ENCODE measurements at places on chromosomes 13 and 19.
A peak's percentile ranks its signal among the peaks of the same experiment; 100 is the strongest.

- no peak for DNase-seq
These were observed 58.1 kb downstream of the EDNRB start for GRCh38 chr13:77860507-77860981.

DNA sequence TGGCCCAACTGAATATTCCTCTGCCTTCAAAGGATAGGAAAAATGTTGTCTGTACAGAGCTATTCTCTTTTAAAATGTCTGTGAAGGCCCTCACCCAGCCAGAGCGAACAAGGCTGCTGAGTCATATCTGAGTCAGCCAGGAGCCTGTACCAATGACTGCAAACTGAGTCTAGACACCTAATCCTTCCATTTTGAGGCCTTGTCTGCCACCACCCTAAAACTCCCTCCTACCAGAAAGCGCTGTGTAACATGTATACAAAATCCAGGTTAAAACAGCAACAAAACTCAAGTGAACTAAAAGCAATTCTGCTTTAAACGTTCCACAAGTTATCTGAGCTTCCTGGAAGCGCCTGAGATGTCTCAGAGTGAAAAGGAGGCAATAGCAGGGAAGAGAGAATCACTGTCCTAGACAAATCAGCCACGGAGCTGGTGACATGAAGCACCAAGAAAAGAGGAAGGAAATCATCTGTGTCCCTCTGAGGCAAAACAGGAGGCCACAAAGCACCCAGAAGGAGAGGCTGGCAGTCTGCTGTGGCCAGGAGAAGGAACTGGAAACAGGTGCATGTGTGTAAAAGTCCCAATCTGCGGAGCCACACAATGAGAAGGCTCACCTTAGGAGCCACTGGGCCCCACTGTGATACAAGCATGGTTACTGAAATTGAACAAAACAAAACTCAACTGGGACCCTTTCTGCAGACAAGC is 10.2 kb downstream of the DHRS12 start:
- peak; percentile 65 for DNase-seq

GRCh38 chr19:58326914-58327726 is at the start of gene ZSCAN22:
TSS of gene ZSCAN22 (plus strand) at chr19:58326994. CDS start at chr19:58334803, 7,809 bp downstream.
- DNase-seq = peak; percentile 84

GRCh38 chr19:21432590-21432989 is 35.7 kb downstream of the ZNF493 start:
- DNase-seq = no peak

DNA sequence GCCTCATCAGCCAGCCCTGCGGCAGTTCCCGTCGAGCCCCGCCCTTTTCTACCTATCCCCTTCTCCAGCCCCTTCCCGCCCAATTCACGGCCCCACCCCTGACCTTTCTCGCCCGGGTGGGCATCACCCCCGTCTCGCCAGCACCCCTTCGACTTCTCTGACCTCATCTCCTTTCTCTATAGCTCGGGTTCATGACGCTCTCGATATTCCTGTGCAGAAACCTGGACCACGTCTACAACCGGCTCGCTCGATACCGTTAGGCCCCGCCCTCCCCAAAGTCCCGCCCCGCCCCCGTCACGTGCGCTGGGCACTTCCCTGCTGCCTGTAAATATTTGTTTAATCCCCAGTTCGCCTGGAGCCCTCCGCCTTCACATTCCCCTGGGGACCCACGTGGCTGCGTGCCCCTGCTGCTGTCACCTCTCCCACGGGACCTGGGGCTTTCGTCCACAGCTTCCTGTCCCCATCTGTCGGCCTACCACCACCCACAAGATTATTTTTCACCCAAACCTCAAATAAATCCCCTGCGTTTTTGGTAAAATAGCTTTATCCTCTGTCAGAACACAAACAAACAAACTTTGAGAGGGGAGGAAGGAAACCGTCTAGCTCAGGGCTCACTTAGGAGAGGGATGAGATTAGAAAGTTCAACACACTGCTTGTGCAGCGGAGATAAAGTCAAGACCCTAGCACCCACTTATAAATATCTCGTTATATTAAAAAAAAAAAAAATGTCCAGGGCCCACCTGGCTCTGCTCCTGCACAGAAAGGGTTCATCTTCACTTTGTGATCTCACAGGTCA is 5.1 kb downstream of the CD37 start:
- no peak for DNase-seq

GRCh38 chr19:4889034-4889815 is 13.5 kb downstream of the ARRDC5 start:
- no peak for DNase-seq

- DNase-seq = no peak
These were observed 817.5 kb upstream of the SLC10A2 start for GRCh38 chr13:103883698-103884097.

Data from stimulated activated CD4-positive, alpha-beta T cell treated with anti-CD3 and anti-CD28 coated beads, Interleukin-2, amount 100 ng/mL, for 4 hours (primary cell).